ENCODE measurements at places on chromosomes 12 and 14. TPM values are rescaled to one million over a fixed set of nuclear protein-coding genes. Genes with fewer than 3 reads are reported as not detected.

DNA sequence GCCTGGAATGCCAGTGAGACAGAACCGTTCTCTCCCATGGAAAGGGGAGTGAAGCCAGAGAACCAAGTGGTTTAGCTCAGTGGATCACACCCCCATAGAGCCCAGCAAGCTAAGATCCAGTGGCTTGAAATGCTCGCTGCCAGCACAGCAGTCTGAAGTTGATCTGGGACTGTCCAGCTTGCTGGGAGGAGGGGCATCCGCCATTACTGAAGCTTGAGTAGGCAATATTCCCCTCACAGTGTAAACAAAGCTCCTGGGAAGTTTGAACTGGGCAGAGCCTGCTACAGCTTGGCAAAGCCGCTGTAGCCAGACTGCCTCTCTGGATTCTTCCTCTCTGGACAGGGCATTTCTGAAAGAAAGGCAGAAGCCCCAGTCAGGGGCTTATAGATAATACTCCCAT, 374.3 kb upstream of the DCN start:
- no peak for DNase-seq

DNA sequence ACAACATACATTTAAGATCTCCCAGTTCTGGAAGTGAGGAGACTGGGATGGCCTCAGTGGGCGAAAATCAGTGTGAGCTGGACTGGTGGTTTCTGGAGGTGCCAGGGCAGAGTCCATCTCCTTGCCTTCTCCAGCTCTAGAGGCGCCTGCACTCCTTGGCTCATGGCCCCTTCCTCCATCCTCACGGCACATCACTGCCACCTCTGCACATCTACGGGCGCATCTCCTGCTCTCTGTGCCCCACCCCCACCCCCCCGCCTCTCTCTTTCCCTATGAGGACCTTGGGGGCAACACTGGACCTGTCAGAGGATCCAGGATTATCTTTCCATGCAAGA, 62.8 kb upstream of the DIO3 start:
- no peak for DNase-seq

Gene FOXG1
- not detected for total RNA-seq

Gene PIWIL1
- not detected for total RNA-seq

GRCh38 chr14:77980475-77981321, 180.8 kb downstream of the ADCK1 start:
- DNase-seq: peak; percentile 9

Gene ABCD2
- 7.3 TPM for total RNA-seq

Gene DACT1
- 12.2 TPM for total RNA-seq

DNA sequence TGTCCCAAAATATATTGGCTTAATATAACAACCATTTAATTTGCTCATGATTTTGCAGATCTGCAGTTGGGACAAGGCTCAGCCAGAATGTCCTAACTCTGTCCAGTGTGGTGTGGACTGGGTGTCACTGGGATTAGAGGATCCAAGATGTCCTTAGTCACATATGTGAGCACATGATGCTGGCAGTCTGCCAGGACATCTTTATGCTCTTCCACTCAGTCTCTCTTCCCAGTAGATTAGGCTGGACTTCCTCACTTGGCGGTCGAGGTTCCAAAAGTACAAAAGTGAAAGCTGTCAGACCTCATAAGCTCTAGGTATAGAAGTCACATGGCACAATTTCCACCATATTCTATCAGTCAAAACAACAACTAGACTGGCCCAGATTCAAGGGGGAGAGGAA, 167.9 kb upstream of the NTF3 start:
- DNase-seq: no peak

DNA sequence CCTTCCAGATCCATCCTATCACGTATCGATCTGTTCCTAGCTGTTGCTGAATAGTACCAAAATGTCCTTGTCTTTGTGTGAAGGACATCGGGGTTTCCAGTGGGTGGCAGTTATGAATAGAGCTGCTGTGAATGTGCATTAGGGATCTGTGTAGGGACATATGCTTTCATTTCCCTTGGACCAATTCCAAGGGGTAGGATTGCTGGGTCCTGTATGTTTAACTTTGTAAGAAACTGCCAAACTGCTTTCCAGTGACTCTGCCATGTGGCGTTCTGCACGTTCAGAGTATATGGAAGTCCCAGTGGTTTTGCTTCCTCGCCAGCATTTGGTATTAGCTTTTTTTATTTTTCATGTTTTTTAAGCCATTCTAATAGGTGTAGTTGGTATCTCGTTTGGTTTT, 28.6 kb downstream of the PACS2 start:
- no peak for DNase-seq

Gene CDKL1
- total RNA-seq: 4.3 TPM

GRCh38 chr12:111404362-111405148, 1.2 kb upstream of the SH2B3 start:
- DNase-seq: peak; percentile 71

- no peak for DNase-seq
Measured at GRCh38 chr14:54338696-54339317, 58.0 kb upstream of the CDKN3 start.

GRCh38 chr12:81502912-81503695, 256.0 kb downstream of the PPFIA2 start:
- no peak for DNase-seq

DNA sequence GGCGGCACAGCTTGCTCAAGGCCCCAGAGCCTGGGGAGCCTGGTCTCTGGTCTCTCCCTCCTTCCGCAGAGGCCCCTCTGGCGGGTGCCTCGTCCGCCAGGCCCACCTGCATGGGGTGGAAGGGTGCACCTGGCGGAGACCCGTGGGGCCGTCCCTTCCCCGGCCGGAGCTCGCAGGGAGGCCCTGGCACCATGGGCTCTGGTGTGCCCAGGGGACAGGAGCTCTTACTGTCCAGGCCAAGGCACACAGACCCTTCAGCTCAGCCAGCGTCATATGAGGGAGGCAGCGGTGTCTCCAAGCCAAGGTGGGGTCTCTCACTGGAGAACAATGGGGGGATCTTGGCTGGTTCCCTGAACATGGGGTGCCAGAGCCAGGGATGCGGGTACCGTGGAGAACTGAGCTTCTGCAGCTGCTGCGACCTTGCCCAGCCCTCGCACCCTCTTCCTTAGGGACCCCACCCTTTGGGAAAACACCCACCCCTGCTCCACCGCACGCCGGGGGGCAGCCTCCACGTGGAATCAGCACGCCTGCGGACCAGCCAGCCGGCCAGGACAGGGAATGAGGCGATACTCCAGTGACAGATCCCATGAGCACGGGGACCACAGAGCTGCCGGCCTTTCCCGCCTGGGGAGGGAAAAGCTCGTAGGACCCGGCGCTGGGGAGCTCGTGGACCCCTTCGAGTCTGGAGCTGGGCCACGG, 25.7 kb upstream of the GALNT9 start:
- DNase-seq: no peak

GRCh38 chr12:15212930-15213329, 8.3 kb downstream of the RERG start:
- no peak for DNase-seq

Gene CTSG
- 0.27 TPM for total RNA-seq

DNA sequence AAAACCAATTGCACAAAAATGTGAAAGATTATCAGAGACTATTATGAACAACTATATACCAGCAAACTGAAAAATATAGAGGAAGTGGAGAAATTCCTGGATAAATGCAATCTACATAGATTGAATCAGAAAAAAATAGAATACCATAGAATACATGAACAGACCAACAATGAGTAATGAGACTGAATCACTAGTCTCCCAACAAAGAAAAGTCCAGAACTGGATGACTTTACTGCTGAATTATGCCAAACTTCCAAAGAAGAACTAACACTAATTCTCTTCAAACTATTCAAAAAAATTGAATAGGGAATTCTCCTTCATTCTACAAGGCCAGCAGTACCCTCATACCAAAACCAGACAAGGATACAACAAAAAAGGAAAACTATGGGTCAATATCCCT, 60.6 kb downstream of the GUCY2C start:
- DNase-seq: no peak

Gene SRRM4
- total RNA-seq: not detected

- no peak for DNase-seq
Measured at GRCh38 chr12:55985341-55985740, 11.5 kb downstream of the RAB5B start.

DNA sequence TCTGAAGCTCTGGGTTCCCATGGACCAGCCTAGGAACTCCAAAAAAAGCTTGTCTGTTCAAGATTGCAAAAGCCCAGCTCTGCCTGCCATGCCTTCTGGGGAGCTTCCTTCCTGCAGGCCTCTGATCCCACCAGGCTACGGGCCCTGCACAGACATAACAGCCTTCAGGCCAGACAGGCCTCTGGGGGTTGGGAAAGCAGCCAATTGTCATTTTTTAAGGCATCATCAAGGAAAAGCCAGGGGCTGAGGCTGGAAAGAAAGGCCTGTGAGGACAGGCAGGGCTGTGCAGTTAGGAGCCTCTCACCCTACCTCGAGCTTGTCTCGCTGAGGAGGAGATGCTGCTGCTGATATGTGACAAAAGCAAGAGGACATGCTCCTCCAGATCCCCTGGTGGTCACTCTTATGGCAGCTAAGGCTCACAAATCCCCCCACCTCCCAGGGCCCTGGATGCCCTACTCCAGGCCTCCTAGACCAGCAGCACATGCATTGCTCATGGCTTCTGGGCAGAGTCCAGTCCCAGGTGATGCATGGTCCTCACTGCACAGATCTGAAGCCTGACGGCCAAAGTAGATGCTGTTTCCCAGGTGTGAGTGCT, 2.9 kb downstream of the TMEM229B start:
- no peak for DNase-seq

DNA sequence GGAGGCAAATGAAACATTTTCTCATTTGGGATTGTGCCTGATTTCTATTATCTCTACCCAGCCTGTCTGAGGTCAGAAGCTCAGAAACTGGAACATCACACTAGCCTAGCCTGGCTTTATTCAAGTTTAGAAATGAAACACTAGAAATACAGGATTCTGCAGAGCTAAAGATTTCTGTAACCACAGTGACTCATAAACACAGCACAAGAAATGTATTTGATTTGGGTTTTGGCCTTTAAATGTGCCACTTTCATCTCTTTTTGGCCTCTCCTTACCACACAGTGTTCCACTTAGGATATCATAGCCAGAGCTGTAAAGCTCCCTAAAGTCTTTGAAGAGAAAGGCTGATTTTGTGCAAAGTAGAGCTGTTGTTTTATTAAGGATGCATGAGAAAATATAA, 307.5 kb downstream of the EMP1 start:
- no peak for DNase-seq

GRCh38 chr14:104066279-104066678, 19.2 kb upstream of the ASPG start:
- DNase-seq: no peak

Gene SUSD6
- 98.6 TPM for total RNA-seq

Gene SLC17A8
- not detected for total RNA-seq

Gene RNASE7
- not detected for total RNA-seq

- no peak for DNase-seq
Measured at GRCh38 chr12:87198181-87198580, 831.0 kb downstream of the C12orf50 start.

Gene GNB3
- 1.8 TPM for total RNA-seq

- DNase-seq: no peak
Measured at GRCh38 chr14:67679006-67679405, 4.6 kb upstream of the VTI1B start.

DNA sequence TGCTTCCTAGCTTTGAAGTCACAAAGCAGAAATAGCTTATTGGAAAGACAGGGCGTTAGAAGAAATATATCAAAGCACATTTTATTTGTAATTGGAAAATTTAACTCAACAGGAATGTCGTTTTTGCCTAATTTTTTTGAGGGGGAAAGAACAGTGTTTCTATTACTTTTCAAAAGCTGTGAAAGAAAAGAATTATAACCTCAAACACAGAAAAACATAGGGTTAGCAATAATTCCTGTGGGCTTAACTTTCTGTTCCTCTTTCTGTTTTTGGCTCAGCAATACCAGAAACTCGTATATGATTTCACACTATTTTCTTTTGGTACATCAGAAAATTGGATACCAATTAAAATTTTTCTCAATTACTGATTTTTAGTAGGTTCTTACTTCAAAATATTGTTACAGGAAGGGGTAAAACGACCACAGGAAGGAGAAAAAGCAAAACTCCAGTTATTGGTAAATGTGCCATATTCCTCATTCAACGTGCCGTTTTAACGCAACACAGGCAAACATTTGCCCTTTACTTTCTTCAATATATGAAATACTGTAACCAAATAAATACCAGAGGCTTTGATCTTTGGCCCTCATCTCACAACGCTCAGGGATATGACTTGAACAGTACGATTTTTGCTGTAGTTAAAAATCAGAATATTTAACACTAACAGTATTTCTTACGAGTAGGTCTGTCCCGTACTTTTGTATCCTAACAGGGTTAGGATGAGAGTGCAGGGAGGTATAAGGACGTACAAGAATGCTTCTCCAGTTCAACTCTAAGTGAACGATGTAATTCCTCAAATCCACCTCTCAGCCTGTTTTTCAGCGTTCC, 1.3 kb upstream of the RNU6-7 start:
- no peak for DNase-seq

GRCh38 chr12:124745891-124746570, 117.6 kb downstream of the SCARB1 start:
- no peak for DNase-seq

Gene BATF
- 165 TPM for total RNA-seq

Gene MGAT2
- 37.2 TPM for total RNA-seq

Gene HEATR5A
- 12.7 TPM for total RNA-seq

DNA sequence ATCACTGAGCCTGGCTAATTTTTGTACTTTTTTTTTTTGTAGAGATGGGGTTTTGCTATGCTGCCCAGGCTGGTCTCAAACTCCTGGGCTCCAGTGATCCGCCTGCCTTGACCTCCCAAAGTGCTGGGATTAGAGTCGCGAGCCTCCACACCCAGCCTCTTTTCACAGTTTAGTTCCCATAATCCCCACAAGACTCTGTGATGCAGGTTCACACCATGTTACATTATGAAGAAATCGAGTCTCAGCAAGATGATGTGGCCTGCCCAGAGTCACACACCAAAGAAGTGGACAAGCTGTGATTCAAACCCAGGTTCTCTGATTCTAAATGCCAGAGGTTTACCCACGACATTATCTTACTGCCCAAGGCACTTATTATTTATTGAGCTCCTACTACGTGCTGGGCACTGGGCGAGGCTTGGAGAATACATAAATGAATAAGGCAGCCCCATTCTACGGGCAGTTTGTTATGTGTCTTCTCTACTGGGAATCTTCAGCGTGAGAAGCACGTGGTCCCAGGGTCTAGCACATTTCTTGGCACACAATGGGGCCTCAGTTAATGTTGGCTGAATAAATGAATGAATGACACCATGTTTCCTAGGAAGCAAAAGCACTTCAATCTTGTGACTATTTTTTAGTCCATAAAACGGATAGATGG, 23.5 kb upstream of the OASL start:
- no peak for DNase-seq

Gene TSHR
- total RNA-seq: not detected

Gene DIO2
- 0.21 TPM for total RNA-seq

DNA sequence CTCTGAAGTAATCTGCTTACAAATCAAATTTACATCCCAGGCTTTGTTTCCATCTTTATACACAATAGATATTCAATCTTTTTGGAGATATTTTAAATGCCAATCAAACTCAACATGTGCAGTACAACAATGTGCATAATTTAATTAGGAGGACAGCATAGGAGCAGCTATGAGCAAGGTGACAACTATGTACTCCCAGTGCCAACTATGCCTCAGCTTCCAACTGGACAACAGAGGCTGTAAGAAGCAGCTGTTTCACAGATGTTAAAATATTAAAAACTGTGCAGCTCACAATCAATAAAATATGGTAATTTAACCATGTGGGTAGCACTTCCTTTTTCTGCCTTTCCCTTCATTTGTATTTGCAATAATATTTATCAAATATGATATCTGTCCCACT, 99.9 kb downstream of the ST8SIA1 start:
- no peak for DNase-seq

Gene ALG10B
- total RNA-seq: 23.2 TPM

GRCh38 chr12:115846516-115846915, 431.0 kb downstream of the MED13L start:
- DNase-seq: no peak

Gene GPR137C
- total RNA-seq: 0.51 TPM

Data from activated naive CD4-positive, alpha-beta T cell treated with anti-CD3 and anti-CD28 coated beads, Interleukin-2, amount 50 U/mL, for 72 hours (primary cell).